T-cell (primary cell): ENCODE measurements at places on chromosomes 1 and 21.

DNA sequence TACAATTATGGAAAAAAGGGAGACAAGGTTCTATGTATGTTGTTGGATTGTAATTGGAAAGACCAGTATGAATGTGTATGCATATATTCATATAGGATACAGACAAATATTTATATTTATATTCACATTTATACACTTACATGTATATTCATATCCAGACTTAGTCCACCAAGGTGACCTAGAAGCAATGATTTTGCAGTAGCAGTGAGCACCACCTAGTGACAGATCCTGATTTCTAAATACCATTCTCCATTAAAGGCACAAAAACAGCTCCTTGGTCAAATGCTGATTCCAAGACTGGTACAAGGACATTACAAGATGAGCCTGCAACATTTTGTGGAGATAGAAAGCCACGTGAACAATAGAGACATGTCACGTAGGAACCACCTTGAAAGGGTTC, 153.4 kb downstream of the SDCCAG8 start:
- DNase-seq = no peak

GRCh38 chr1:199590708-199591107, 436.8 kb upstream of the NR5A2 start:
- no peak for DNase-seq

- no peak for DNase-seq
Observed at GRCh38 chr1:180542113-180542837, 16.5 kb upstream of the OVAAL start.

DNA sequence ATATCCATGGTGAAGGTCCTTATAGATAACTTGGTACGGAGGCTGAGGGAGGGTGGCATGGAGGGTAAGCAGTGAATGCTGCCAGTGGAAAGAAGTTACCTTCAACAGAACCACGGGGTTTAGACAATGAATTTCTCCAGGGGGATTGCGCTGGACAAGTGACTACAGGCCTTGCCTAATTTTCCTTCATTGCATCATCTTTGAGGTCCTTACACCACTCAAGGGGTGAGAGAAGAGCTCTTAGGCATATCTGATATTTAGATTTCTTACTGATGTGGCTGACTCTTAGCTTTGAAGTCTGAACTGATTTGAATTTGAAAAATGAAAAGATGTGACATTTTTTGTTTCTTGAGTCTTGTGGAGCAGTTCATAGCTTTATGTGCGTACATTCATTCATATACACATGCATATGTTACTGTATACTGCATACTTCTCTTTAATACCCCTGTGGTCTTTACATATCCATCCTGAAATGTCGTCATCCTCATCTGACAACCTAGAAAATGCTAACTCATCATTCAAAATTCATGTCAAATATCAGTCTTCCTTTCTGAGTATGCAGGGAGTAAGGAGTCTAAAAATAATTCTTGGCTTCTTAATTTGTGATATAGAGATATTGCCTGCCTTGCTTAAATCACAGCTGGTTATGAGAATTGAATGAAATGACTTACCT, 63.6 kb downstream of the DNM3 start:
- no peak for DNase-seq

DNA sequence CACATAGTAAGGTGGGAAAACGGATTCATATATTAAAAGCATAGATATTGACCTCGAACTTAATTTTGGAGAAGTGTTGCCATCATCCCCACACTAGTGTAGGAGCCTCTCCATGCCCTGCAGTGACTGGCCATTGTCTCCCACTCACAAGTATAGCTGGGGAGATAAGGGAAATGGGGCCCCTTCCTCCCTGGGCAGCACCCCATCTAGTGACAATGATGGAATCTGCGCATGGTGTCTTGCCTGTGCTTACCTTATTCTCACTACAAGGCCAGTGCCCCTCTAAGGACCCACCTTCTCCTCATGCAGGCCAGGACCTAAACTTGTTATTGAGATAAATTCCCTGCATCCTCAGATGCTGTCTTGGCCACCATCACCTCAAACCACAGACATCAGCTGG, 374.9 kb downstream of the NTNG1 start:
- DNase-seq = no peak

DNA sequence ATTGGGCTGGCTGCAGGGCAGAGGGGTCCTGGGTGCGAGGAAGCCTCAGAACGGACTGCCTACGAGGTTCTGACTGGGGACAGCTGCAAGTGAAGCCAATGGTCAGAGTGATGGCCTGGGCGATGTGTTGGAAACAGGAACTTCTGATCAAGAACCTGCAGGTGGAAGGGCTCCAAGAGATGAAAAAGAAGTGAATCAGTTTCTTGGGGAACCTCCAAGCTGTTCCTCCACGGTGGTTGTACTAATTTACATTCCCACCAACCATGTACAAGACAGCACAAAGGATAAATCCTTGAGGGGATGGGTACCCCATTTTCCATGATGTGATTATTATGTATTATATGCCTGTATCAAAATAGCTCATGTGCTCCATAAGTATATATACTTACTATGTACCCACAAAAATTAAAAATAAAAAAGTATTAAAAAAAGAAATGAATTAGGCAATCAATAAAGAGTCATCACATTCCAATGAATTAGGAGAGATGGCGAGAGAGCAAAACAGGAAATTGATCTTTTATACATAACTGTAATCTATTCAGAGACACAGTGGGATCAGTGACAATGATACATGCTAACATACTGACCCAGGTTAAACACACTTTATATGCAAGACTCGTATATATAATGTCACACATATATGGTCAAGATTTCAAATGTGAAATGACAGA, 58.1 kb downstream of the PTPN14 start:
- DNase-seq = no peak
